ENCODE measurements at places on chromosomes 16 and 17. TPM values are rescaled to one million over a fixed set of nuclear protein-coding genes. Genes with fewer than 3 reads are reported as not detected.
A peak's percentile ranks its signal among the peaks of the same experiment; 100 is the strongest.

- DNase-seq = no peak
Measured at GRCh38 chr16:976389-976931, 5.1 kb upstream of the SOX8 start.

- DNase-seq = no peak
Measured at GRCh38 chr16:57130950-57131321, 38.6 kb downstream of the CPNE2 start.

- no peak for DNase-seq
Measured at GRCh38 chr17:78454346-78454745, 75.9 kb downstream of the PGS1 start.

DNA sequence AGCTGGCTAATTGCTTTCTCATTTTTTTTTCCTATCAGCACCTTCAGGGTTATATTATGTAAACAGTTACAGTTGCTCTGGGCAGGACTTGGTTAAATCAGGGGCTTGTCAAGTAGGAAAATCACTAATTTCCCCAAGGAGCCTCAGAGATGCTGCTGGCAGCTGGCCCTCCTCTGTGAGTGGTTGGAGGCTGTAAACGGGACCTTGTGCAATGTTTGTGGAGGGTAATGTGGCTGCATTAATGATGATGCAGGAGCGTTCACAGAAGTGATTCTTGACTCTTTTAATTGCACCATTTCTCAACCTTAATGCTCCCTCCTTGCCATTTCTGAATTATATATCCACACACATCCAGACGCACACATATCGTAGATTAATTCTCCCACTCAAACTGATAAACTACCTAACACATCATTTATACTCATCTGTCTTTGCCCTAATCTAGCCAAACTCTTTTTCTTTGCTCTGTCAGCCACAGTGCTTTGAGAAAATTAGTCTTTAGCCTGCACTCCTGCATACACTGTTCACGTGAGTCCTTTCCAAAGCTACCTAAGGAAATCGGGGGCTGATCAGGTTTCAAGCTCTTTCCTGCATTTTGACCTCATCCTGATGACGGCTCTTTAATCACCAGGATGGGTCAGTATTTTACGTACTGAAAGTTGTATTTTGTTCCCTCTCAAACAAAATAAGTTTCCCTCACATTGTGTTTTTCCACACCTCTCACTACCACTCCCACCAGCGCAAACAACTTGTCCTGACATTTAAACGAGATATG, 154.4 kb upstream of the PIRT start:
- DNase-seq = no peak

DNA sequence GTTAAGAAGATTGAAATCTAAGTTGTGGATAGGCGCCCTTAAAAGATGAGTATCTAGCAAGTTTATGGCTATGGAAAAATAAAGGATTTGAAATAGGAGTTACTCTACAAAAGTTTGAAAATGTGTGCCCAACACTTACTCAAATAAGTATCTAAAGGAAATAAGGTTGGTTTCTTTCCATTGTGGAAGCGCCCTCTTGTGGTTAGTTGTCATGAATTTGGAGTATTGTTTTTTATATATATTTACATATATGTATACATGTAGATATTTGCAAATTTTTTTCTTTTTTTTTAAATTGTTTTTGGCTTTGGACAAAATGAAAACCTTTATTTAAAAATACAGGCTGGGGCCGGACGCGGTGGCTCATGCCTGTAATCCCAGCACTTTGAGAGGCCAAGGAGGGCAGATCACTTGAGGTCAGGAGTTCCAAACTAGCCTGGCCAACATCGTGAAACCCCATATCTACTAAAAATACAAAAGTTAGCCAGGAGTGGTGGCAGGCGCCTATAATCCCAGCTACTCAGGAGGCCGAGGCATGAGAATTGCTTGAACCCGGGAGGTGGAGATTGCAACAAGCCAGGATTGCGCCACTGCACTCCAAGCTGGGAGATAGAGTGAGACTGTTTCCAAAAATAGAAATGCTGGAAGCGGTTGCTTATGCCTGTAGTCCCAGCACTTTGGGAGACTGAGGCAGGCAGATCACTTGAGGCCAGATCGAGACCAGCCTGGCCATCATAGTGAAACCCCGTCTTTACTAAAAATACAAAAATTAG, 24.0 kb upstream of the VPS4A start:
- peak; percentile 76 for DNase-seq

- DNase-seq = no peak
Measured at GRCh38 chr16:2787406-2787805, at the start of gene PRSS33. TSS of gene PRSS33 (minus strand) at chr16:2787560. CDS start at chr16:2786547, 1,013 bp downstream.

- no peak for DNase-seq
Measured at GRCh38 chr17:57518587-57519581, 226.2 kb downstream of the CCDC182 start.

GRCh38 chr16:31141489-31142108, 6.1 kb upstream of the PRSS8 start:
- no peak for DNase-seq

- DNase-seq = no peak
Measured at GRCh38 chr16:23491490-23492391, 18.6 kb downstream of the GGA2 start.

DNA sequence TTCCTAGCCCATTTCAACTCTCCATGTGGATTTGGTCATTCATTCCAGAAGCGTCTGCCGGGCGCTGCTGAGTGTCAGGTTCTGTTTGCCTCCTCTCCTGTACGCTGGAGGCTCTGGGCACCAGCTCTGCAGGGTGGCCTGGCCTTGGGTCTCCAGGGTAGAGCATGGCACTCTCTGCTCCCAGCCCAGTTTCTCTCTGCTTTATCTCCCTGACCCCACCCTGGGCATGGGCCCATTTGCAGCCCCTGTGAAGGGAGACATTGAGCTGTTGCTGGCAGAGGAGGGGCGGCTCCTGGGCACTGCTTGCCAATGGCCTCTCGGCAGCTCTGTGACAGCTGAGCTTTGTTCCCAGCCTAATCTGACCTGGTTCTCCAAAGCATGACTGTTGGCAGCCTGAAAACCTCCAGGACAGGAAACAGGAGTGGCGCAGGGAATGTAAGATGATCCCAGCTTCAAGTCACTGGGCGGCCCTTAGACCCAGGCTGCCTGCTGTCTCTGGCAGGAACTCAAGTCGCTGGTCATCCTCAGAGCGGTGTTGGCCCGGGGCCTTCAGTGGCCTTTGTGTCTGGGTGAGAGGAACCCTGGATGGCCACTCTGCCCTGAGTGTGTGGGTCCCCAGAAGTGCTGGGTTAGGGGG, 146.8 kb downstream of the SEC14L1 start:
- no peak for DNase-seq

DNA sequence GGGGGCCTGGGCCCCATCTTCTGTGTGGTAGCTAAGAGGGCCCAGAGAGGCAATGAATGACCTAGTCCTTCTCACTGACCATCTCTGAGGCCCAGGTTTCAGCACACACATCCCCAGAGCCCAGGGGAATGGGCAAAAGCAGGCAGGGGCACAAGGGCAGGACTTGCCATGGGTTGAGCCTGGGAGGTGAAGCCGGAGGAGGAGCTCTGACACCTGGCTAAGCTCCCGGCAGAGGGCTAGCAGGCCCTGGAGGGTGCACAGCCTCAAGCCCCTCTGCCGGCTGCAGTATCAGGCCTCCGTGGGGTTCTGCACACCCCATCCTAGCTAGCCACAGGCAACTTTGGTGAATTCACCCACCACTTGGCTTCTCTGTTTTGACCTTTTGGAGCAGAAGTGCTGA, 5.3 kb downstream of the SRCIN1 start:
- DNase-seq = no peak

DNA sequence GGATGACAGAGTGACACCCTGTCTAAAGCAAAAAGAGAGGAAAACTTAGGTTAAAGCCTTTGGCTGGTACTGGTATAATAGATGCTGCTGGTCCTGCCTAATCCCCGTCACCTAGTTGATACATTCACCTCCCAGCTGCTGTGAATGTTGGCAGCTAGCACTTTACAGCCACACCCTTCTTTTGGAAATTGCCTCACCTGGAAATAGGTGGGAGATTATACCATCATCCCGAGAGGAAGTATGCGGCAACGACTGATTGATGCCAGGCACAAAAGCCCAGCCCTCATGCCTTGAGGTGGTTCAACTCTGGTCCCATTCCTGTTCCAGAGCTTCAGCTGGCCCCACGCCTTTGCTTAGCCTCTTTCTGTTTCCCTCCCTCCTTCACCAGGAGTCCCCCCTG, 53.2 kb upstream of the SIAH1 start:
- no peak for DNase-seq

- DNase-seq = no peak
Measured at GRCh38 chr17:29167393-29168078, 12.7 kb downstream of the MYO18A start.

DNA sequence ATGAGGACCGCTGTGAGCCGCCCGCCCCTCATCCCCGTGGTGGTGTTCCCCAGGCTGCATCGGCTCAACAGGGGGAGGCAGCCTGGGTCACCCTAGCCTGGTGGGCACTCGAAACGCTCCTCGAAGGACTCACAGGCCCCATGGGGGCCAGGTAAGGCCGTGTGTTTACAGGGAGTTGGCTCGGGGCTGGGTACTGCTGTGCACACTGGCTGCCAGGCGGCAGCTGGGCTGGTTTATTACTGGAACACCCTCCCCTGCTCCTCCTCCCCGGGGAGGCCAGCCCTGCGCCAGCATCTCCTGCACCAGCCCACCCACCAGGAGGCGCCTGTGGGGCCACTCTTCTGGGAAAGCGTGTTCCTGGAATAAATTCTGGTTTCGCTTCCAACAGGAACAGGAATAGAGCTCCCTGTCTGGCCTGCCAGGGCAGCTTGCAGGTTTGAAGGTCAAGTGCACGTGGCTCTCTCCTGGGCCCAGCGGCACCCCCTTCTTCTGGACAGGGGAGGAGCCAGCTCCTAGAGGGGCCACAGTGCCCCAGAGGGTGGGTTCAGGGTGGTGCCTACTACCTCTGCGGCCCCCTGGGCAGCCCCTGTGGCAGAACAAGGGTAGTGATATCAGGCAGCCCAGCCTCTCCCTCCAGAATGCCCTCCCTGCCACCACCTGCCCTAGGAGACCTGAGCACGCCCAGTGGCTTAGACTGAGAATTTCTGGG, 11.3 kb downstream of the MCRIP1 start:
- DNase-seq = no peak

GRCh38 chr17:43839670-43840108, 6.7 kb upstream of the MPP3 start:
- no peak for DNase-seq

DNA sequence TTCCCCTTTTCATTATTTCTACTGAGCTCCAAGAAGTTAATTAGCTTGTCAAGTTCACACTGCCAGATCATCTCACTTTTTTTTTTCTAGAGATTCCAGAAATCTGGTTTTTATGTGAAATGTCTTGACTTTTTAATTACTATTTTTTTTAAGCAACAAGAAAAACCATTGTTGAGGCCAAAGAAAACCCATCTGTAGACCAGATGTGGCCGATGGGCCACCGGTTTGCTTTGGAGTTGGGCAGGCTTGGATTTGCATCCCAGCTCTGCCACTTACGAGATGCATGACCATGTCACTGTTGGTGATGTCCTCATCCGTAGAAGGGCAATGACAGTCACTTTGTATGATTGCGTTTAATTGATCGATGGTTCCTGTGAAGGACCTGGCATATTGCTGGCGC, 34.2 kb upstream of the MRTFB start:
- no peak for DNase-seq

DNA sequence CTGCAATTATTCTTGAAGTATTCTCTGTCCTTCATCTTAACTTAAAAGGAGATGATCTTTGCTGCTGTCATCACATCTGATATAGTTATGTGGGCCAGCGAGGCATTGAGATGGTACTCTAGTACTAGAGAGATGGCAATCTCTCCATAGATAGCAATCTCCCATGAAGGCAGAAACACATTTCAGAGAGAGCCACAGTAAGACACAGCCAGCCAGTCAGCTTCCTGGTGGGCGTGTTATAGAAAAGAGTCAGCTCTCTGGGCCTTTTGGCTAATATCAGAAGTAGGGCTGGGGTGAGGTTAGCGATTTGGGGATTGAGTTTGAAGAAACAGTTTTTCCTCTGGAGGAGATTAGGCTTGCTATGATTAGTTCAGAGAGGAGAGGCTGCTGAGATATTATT, 22.6 kb upstream of the EFCAB13 start:
- no peak for DNase-seq

DNA sequence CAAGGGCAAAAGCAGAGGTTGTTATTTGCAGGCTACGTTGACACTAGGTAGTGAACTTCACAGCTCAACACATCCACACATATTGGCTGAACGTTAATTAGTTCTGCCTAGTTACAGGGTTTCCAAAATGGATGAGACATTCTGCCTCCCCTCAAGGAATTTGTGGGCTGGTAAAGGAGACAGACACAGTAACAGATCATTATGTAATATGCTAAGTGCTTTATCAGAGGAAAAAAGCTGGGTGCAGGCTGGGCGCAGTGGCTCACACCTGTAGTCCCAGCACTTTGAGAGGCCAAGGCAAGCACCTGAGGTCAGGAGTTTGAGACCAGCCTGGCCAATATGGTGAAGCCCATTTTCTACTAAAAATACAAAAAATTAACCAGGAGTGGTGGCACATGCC, 26.2 kb downstream of the BMERB1 start:
- no peak for DNase-seq

DNA sequence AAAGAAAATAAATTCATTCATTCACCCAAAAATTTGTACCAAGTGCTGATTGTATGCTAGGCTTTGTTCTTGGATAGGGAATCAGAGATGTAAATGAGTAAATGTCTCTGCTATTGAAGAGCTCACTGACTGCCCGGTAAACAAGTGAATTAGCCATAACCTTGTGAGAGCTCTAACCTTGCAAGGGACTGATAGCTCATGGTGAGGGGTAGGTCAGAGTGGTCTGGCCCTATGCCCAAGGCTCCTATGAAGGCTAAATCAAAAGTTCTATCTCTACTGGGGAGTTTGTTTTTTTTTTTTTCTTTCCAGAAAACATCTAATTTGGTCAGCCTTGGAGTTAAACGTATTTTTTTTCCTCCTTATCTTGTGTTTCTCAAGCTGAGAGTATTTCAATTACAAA, 172.8 kb upstream of the CDH11 start:
- no peak for DNase-seq

GRCh38 chr17:40922239-40922638, 15.2 kb downstream of the KRT23 start:
- DNase-seq = no peak

- no peak for DNase-seq
Measured at GRCh38 chr16:11473728-11474127, 113.0 kb downstream of the LITAF start.

The TMED6 gene
- 1.2 TPM for polyA plus RNA-seq

The NLE1 gene
- polyA plus RNA-seq = 4.9 TPM

The OTOA gene
- 1.3 TPM for polyA plus RNA-seq

The KRTAP9-2 gene
- not detected for polyA plus RNA-seq

The KLHDC4 gene
- polyA plus RNA-seq = 58.3 TPM

The SLC25A19 gene
- 18.3 TPM for polyA plus RNA-seq

The NPEPPS gene
- 48.0 TPM for polyA plus RNA-seq

The DYNLL2 gene
- 23.2 TPM for polyA plus RNA-seq

The HP gene
- polyA plus RNA-seq = 16.9 TPM

The PRAC2 gene
- 0.07 TPM for polyA plus RNA-seq

The CSH2 gene
- 11.2 TPM for polyA plus RNA-seq

The MFAP4 gene
- 10.2 TPM for polyA plus RNA-seq

The ESRP2 gene
- polyA plus RNA-seq = 10.7 TPM

The KRT14 gene
- polyA plus RNA-seq = 210 TPM

The NDRG4 gene
- 15.7 TPM for polyA plus RNA-seq

The CDH8 gene
- polyA plus RNA-seq = 0.32 TPM

The LAT gene
- polyA plus RNA-seq = 239 TPM

The SYT17 gene
- polyA plus RNA-seq = 0.52 TPM

The MPP3 gene
- polyA plus RNA-seq = 1.5 TPM

The FBXO39 gene
- polyA plus RNA-seq = 1.0 TPM

Measured in thymus (tissue), 14 donors.